MM.1S (cell line): ENCODE measurements at places on chromosomes 12 and 14.

- H3K4me1 ChIP-seq: no peaks in the 10 kb centered on the region
- no peak overlapping the region for H3K4me3 ChIP-seq
- DNase-seq: no peak
These were observed 14.1 kb upstream of the SLC25A3 start for GRCh38 chr12:98579347-98579746.

DNA sequence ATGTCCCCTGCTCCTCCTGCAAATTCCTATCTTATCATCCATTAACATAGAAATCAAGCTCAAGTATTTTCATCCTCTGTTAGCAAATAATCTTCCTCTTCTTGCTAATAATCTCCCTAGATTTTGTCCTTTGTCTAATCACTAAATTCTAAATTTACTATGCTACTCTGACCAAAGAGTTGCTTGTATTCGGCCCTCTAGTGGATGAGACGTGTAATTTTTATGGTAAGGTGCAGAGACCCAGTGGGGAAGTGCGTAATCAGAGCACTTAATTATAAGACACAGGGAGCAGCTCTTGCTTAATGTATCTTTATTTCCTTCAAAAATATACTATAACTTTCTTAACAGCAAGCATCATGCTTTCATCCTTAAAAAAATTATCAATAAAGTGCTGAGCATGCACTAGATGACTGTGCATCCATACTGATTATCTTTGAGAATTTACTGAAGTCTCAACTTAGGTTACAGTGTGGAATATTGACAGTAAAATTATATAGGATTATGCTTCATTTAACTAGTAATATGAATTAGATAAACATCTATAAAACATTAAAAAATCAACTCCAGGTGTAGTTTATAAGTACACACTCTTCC lies 212.6 kb downstream of the SLC16A7 start:
- H3K4me1 ChIP-seq: no peaks in the 10 kb centered on the region
- H3K27ac ChIP-seq: no peak overlapping the region
- no peaks in the 10 kb centered on the region for H3K36me3 ChIP-seq
- no peak overlapping the region for H3K4me3 ChIP-seq
- DNase-seq: peak; percentile 38
- H3K27me3 ChIP-seq: no peaks in the 10 kb centered on the region

GRCh38 chr12:1827826-1828805 lies 7.8 kb downstream of the LRTM2 start:
- no peak overlapping the region for H3K4me3 ChIP-seq
- H3K4me1 ChIP-seq: no peaks in the 10 kb centered on the region
- no peak for DNase-seq
- no peak overlapping the region for H3K27ac ChIP-seq
- H3K36me3 ChIP-seq: no peaks in the 10 kb centered on the region

DNA sequence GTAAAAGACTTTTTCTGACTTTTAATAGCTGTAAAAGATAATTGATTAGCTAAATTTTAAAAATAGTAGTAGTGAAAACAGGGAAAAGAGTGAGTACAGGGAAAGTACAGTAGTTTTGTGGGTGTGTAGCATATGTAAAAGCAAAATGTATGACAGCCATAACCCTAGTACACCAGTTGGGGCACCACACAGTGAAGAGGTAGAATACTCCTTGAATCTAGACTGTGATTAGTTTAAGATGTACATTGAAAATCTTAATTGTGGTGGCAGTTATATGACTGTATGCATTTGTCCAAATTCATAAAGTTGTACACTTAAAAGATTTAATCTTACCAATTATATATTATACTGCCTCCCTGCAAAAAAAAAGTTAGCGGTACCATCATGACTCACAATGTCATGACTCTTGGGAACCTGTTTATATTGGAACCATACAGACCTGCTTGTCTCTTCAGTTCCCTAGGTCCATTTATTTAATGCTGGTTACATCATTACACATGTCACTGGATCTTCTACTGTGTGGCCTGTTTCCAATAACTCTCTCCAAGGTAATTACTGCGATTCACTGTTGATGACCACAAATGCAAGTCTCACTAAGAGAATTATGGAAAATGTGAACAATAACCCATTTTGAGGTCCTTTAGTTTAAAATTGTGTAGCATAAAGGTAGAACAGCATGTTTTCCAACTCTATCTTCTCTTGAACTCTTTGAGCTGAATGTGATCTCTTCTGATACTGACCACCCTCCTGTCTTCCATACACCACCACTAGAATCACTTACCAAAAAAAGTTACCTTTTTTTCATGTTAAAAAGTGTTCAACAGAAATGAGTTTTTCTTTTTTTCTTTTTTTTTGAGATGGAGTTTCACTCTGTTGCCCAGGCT lies 264.2 kb upstream of the AMIGO2 start:
- H3K4me3 ChIP-seq: no peak overlapping the region
- H3K36me3 ChIP-seq: no peaks in the 10 kb centered on the region
- no peak for DNase-seq
- H3K27ac ChIP-seq: no peak overlapping the region
- no peaks in the 10 kb centered on the region for H3K27me3 ChIP-seq
- no peaks in the 10 kb centered on the region for H3K4me1 ChIP-seq

GRCh38 chr12:84813780-84814663 lies 98.6 kb downstream of the SLC6A15 start:
- no peaks in the 10 kb centered on the region for H3K4me1 ChIP-seq
- no peaks in the 10 kb centered on the region for H3K36me3 ChIP-seq
- no peak overlapping the region for H3K27ac ChIP-seq
- H3K4me3 ChIP-seq: no peak overlapping the region

- no peaks in the 10 kb centered on the region for H3K27me3 ChIP-seq
- peak overlapping the region; percentile 21; the same call in 1 of the 2 replicates for H3K27ac ChIP-seq
- H3K4me3 ChIP-seq: peak overlapping the region; percentile 36; the same call in 1 of the 2 replicates
- H3K4me1 ChIP-seq: peaks cover 7% of the 10 kb centered on the region; the same call in 1 of the 2 replicates
- no peaks in the 10 kb centered on the region for H3K36me3 ChIP-seq
These were observed 310 bp downstream of the BICDL1 start for GRCh38 chr12:119989361-119989730.

- H3K4me1 ChIP-seq: peaks cover 5% of the 10 kb centered on the region; the same call in 1 of the 2 replicates
- H3K27me3 ChIP-seq: no peaks in the 10 kb centered on the region
- H3K36me3 ChIP-seq: no peaks in the 10 kb centered on the region
- peak overlapping the region; percentile 15; the same call in 1 of the 2 replicates for H3K27ac ChIP-seq
These were observed 257.7 kb downstream of the NAV3 start for GRCh38 chr12:78088391-78088832.

DNA sequence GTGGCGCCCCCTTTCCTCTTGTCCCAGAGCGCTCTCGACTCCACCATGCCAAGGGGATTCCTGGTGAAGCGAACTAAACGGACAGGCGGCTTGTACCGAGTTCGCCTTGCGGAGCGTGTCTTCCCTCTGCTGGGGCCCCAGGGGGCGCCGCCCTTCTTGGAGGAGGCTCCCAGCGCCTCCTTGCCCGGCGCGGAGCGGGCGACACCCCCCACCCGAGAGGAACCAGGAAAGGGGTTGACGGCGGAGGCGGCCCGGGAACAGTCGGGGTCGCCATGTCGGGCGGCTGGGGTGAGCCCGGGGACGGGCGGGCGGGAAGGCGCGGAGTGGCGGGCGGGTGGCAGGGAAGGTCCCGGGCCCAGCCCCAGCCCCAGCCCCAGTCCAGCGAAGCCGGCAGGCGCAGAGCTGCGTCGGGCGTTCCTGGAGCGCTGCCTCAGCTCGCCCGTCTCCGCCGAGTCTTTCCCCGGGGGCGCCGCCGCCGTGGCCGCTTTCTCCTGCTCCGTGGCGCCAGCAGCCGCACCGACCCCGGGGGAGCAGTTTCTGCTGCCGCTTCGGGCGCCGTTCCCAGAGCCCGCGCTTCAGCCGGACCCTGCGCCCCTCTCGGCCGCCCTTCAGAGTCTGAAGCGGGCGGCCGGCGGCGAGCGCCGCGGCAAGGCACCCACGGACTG lies 376 bp downstream of the INSM2 start:
- no peaks in the 10 kb centered on the region for H3K4me1 ChIP-seq
- H3K27me3 ChIP-seq: no peaks in the 10 kb centered on the region; the same call in 1 of the 2 replicates
- no peak for DNase-seq
- peak overlapping the region; percentile 60 for H3K4me3 ChIP-seq
- no peak overlapping the region for H3K27ac ChIP-seq

DNA sequence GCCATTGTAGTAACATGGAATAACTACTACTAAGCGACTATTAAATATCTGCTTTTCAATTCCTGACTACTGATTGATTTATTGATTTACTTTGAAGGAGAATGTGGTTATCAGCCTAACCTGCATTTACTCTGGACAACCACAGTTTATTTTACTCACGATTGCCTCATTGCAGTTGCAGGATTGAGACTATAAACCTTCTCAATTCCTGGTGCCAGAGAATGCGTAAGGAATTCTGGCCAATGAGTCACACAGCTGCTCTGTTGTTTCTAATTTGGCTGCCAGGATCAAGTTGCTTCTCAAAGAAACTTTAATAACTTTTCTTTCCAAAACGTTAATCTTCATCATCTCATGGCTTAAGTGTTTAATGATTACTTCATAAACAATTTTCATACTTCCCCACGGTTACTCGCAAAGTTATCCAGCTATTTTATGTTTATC lies 13.1 kb upstream of the TMTC1 start:
- H3K4me1 ChIP-seq: no peaks in the 10 kb centered on the region
- H3K27ac ChIP-seq: no peak overlapping the region
- H3K4me3 ChIP-seq: no peak overlapping the region
- H3K36me3 ChIP-seq: no peaks in the 10 kb centered on the region
- H3K27me3 ChIP-seq: no peaks in the 10 kb centered on the region
- DNase-seq: no peak

DNA sequence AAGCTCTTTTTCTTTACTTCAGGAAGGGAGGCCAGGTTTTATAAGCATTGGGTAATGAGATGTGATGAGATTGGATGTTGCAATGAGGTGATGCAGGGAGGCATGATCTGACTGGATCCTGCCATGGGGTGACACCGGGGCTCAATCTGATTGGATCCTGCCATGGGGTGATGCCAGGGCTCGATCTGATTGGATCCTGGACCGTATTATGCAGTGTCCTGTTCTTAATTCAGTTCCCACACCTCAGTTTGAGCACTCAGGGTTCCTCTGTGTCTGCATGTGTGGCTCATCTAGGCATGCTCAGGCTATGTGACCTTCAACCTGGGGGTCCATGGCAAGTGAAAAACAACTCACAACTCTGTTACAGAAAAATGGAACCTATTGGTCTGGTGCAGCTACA lies 166.4 kb downstream of the SLC15A4 start:
- H3K36me3 ChIP-seq: no peaks in the 10 kb centered on the region
- H3K4me3 ChIP-seq: no peak overlapping the region
- H3K27me3 ChIP-seq: no peaks in the 10 kb centered on the region
- no peak overlapping the region for H3K27ac ChIP-seq

DNA sequence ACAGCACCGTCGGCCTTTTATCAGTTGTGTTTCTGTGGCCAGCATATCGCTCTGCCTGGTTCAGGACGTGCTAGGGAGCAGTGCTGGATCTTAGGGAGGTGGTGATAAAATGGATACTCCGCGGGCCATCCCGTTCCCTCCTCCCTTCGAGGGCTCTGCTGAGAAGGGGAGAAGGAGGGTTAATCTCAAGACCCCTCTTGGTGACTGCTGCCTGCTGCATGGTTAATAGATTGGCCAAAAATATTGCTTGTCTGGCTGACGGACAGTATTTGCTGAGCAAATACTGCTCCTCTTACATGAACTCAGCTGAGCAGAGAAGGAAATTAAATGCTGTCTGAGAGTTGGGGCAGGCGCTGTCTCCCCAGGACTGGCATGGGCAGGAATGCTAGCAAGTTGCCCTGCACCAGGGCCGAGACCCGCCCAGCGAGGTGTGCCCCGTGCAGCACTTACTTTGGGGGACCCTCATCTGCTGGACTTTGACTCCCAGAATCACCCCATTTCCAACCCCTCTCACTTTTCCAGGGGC lies 1.2 kb downstream of the FBRSL1 start:
- H3K4me3 ChIP-seq: peak overlapping the region; percentile 59
- peaks cover 9% of the 10 kb centered on the region for H3K27me3 ChIP-seq
- H3K36me3 ChIP-seq: no peaks in the 10 kb centered on the region
- no peak overlapping the region for H3K27ac ChIP-seq
- DNase-seq: no peak
- H3K4me1 ChIP-seq: peaks cover 7% of the 10 kb centered on the region; the same call in 1 of the 2 replicates
